Tongue (tissue), 3 donors: ENCODE measurements at places on chromosomes 5 and 9.

GRCh38 chr5:179729303-179729702 lies 3.3 kb upstream of the MAML1 start:
- no peak for DNase-seq

GRCh38 chr9:109182940-109183798 lies 16.1 kb upstream of the FRRS1L start:
- DNase-seq: peak; percentile 25

DNA sequence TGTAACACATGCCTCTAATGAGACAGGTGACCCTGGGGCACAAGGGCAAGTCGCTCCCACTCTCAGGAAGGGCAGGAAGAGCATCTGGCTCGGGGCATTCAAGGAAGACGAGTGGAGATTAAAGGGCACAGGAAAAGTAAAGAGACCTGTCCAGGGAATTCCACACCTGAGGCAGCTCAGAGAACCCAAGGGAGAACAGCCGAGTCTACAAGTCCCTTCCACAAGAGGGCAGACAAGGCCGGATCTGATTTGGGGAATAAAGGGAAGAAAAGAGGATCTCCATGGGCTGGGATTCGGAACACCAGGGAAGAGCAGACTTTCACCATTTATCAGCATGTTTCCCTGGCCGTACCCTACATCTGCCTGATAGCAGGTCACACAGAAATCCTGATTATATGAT lies 28.1 kb downstream of the GPX3 start:
- no peak for DNase-seq

GRCh38 chr5:172484664-172485063 lies 30.3 kb upstream of the SH3PXD2B start:
- no peak for DNase-seq

DNA sequence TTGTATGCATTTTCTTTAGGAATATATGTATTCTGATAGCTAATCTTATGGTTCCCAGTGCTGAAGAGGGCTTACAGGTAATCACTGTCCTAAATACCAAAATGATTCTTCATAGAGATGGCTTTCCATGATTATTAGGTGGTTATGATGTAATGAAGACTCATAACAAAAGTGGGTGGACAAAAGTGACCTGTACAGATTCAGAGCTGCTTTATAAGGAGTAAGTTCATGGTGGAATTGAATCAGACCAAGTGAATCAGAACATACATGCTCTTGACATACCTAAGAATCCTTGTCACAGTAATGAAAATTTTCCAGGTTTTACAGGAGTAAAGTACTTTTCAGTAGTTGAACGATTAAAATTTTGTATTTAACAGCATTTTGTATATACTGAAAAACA lies 105.6 kb downstream of the NIPBL start:
- no peak for DNase-seq

- no peak for DNase-seq
Observed at GRCh38 chr9:17799369-17799768, 220.5 kb downstream of the SH3GL2 start.

GRCh38 chr5:148969291-148969690 lies 93.6 kb downstream of the SH3TC2 start:
- DNase-seq: no peak

DNA sequence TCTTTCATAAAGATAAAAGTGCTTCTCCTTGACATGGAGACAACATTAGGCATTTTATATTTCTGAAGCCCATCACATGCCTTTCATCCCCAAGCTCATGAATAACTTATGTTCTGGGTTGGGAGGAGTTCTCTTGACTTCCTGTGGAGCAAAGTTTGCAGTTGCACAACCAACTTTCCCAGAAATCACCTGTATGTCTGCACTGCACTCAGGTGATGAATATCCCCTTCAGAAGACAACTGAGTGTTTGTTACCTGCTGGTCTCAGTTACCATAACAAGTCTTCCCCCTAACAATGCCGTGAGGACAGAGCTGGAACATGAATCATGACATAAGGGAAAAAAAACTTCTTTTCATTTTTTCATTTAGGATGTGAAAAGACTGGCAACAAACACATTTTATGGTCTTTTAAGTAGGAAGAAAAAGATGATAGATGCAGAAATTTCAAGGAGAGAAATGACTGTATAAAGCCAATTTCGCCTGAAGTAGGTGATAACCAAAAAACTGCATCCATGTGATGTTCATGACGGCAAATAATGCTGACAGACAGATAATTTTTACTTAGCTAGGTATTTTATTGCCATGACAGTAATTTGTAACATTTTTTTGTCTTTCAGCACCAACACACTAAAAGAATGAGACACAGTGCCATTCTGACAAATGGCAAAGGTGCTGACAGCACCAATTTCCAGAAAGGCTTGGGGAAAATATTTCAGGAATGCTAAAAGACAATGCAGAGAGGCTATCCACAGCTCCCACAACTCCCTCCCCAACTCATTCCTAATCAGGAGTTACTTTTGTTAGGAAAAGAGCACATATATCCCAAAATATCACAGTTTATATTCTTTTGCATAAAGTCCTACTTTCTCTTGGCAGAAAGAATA lies 656.3 kb downstream of the PRELID2 start:
- DNase-seq: no peak

DNA sequence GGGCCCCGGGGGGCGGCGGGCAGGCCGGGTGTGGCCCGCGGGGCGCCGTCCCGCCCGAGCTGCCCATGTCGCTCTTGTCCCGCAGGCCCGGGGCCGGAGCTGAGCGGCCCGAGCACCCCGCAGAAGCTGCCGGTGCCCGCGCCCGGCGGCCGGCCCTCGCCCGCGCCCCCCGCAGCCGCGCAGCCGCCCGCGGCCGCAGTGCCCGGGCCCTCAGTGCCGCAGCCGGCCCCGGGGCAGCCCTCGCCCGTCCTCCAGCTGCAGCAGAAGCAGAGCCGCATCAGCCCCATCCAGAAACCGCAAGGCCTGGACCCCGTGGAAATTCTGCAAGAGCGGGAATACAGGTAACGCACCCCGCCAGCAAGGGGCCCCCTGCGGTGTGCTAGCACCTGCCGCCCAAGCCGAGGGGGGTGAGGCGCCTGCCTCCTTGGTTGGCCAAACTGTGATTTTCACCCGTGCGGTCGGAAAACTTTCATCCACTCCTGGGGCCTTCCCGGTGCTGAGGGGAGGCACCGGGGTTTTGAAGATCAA lies 32.1 kb downstream of the SMARCA2 start:
- no peak for DNase-seq

DNA sequence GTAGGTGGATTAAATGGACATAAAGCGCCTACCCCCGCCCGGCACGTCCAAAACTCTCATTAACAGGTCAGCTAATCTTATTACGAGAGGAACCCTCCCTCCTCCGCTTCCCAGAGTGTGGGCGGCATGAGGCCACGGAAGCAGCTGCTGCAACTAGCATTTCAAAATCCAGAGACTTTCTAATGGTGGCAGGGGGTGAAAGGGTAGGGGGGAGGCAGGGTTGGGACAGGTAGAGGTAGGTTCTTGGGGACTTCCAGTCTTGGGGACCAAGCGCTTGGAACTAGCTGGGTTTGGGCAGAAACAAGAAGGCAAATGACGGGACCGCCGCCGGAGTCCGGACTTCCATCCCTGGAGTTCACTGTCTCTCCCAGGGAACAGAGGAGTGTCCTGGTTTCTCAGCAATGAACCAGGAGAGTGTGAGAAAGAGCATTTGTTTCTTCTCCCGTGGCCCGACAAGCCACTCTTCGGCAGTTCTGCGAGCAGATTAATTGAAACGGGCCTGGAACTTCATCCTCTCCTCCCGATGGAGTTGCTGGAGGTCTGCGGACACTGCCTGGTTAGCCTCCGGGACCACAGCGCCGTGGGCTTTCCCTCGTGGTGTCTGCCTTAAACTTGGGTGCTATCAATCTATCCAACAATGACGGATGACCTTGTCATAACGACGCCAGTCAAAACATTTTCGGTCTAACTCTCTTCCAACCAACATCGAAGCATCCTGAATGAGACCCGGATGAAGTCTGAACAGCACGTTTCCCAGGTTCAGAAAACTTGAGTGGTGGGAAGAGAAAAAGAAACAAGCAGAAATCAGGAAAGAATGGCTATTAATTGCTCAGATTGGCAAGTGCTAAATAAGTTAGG lies 1.6 kb upstream of the PRDM6 start:
- no peak for DNase-seq

- DNase-seq: no peak
Observed at GRCh38 chr9:68947842-68948569, 65.9 kb downstream of the PRKACG start.

DNA sequence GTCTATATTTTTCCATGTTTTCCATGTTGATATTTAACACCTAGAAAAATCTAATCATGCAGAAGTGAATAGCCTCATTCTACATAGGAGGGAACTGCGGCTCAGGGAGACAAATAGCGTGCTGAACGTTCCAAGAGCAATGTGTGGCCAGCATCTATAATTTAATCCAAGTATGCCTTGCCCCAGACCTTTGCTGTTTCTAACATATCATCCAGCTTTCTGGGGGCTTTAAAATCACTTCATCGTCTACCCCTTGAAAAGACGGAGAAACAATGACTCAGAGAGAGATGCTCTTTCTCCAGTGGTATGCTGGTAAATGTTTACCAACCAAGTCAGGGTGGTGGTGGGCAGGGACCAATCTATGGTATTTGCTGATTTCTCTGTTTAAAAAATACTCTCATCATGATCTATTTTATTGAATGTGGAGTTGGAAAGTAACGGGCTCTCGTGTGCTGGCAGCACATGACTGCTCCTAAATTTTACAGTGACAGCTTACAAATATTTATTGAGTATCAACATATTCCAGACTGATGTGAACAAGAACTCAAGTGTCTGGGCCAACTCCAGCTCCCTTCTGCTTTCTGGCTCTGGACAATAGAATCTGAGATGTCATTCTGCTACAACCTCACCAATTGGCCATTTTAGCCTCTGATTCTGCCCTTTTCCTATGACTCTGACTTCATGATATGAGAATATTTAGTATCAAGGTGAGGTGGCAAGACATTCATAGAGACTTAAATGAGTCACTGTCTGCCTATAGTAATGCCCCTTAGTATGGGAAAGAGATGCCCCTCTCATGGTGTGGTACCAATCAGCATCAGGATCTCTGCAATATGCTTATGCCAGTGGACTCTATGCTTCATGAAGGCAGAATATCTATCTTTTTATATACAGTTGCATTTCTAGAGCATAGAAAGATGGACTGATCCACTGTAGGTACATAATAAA lies 407.4 kb upstream of the TNC start:
- DNase-seq: no peak

DNA sequence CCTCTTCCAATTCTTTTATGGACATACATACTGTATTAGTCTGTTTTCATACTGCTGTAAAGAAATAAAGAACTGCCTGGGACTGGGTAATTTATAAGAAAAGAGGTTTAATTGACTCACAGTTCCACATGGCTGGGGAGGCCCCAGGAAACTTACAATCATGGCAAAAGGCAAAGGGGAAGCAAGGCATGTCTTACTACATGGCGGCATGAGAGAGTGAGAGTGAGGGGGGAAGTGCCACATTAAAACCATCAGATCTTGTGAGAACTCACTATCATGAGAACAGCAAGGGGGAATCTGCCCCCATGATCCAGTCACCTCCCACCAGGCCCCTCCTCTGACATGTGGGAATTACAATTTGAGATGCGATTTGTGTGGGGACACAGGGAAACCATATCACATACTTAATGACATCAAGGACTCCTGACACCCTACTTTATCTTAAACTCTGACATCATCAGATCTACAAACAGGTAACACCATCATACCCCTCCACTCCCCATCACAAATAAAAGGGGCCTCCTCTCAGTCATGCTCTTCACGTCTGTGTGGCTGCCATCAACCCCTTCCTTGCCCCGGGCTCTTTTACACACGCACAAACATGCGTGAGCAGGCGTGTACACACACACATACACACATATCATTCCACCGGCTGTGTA lies 9.7 kb downstream of the ANKRD33B start:
- DNase-seq: no peak

DNA sequence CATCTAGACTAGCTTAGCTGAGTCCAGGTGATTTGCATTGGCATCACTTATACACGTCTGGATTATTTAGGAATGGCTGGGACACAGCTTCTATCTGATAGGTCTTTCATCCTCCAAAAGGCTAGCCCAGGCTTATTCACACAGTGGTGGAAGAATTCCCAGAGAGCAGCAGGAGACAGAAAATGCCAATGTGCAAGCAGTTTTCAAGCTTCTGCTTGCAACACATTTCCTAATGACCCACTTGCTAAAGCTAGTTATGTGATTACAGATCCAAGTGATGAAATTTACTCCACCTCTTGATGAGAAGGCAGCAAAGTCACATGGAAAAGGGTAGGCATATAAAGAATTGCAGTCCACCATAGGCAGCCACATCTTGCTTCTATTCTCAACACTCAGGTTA lies 44.2 kb upstream of the MAST4 start:
- DNase-seq: no peak

DNA sequence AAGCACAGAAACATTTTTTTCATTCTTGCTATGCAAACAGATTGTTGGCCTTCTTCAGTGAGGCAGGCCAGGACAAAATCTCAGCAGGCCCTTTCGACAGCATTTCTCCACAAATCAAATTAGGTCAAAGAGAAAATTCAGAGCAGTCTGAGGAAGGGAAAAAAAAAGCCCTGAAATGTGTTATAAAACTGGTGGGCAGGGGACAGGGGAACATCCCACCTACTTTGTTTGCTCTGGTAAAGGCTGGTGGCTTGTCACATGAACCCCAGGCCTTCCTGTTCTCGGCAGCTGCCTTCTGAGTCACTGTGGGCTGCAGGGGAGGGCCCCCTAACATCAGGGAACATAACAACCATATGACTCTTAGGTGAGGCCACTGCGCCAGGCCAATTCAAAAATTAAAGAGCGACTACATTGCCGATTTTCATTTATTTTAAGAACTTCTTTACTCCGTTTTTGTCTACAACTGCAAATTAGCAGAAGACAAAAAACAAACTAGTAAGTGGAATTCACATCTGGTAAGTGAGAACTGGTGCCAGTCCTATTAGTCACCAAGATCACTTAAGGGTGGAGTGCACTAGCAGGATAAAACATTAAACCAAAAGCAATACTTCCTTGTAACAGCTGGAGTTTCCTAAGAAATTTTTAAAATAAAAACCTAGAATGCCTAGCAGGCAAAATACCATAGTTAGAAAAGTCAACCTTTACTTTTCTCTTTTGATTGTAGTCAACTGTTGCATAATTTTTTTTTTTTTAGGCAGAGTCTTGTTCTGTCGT lies 46.2 kb upstream of the DENND4C start:
- peak; percentile 78 for DNase-seq

GRCh38 chr5:156498226-156498980 lies 171.4 kb downstream of the SGCD start:
- DNase-seq: peak; percentile 42

DNA sequence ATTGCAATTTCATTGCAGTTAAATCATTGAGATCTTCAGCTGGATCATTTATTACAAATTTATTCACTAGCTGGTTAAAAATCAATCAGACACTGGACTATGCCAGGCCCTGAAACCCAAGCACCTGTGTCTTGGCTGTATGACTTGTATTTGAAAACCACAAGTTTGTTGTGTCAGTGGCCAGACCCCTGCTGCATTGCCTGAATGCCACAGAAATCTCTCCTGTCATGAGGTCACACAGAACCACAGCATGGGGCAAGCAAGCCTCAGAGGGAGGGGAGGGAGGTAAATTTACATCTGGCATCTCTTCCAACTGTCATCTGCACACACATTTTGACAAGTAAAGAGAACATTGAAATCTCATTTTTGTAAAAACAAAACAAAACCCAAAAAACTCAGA lies 90.0 kb downstream of the ARRDC3 start:
- no peak for DNase-seq
